Bladder microvascular endothelial cell (primary cell): ENCODE measurements at places on chromosomes 6 and 20. TPM values are rescaled to one million over a fixed set of nuclear protein-coding genes. Genes with fewer than 3 reads are reported as not detected.

The ZNF133 gene
- 13.9 and 20.5 TPM in 2 replicates for total RNA-seq

The GNL1 gene
- total RNA-seq: 32.9 and 48.9 TPM in 2 replicates

The KIF6 gene
- total RNA-seq: 0.25 TPM in 1 of 2 replicates, not detected in the other

The RIMS1 gene
- total RNA-seq: 0.49 and 37.8 TPM in 2 replicates

The ENTPD6 gene
- total RNA-seq: 40.0 and 67.7 TPM in 2 replicates
